Left forelimb (tissue), 1 donor: ENCODE measurements at places on chromosomes 6 and 20.

DNA sequence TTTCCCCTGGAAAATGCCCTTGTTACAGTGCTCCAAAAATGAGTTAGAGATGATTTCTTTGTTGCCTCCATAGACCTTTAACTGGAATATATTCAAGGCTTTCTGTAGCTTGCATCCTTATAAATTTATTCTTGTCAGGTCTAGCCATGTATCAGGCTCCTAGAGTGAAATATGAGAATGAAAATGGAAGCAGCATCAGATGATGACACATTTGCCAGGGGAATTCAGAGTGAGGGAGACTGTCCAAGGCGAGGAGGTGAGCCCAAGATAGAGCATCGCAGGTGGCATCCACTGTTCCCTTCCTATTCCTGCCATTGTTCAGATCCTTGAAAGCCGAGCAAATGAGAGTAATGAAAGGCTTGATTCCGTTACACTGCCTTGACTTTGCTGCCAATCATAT, 386.8 kb downstream of the SAMD5 start:
- no peak for DNase-seq

DNA sequence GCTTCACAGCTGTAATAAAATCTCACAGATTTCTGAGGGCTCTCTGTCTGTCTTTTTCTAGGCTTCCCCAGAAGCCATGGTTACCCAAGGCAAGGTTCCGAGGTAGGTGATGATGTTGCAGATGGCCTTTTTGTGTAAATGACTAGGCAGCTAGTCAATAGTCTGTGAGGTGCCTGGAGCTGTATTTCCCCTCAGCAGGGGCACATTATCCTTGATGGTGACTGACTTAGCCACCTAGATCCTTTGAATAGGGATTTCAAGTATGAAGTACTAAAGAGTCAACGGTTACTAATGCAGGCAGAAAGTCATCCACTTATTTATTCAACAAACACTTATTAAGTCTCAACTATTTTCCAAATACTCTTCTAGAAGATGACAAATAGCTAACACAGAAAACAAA, 49.3 kb upstream of the L3MBTL3 start:
- no peak for DNase-seq

DNA sequence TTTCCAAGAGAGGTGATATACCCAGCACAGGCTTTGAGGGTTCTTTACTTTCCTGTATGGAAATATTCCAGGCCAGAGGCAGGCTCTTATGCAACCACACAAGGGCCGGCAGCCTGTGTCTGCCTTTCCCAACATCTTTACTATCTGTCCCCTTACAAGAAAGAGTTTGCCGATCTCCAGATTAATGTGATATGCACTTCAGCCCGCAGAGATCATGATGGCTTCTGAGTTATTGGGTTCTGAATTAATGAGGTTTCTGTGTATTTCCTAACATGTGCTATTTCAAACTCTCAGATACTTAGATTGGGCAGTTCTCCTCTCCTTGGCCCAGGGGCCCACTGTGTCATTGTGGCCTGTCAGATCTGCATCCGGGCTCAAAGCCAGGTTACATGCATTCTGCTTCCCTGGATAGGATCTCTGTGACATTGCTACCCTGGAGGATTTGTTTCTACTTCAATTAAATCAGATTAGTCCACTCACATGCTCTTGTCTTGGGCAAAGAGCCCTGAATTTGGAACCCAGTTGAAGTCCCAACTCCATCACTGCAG, 56.6 kb downstream of the TGM2 start:
- peak; percentile 77 for DNase-seq

DNA sequence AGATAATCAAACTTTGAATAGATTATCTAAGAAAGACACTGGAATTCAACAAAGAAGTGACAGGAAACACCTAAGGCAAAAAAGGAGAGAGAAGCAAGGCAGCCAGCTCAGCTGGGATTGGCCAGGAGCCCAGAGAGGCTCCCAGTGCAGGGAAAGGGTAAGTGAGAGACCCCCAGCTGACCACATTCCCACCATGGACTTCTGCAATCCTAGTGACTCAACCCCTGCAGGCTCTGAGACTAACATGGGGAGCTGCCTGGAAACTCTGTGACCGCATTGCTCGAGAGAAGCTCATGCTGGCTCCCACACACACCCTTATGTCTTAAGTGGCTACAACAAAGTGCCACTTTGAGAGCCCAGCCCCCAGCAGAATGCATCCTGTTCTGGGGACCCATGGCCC, 215.1 kb downstream of the PACRG start:
- DNase-seq = no peak

- no peak for DNase-seq
Observed at GRCh38 chr6:149127212-149127611, 190.3 kb upstream of the TAB2 start.

GRCh38 chr6:107506145-107506544, 16.2 kb downstream of the SOBP start:
- no peak for DNase-seq

DNA sequence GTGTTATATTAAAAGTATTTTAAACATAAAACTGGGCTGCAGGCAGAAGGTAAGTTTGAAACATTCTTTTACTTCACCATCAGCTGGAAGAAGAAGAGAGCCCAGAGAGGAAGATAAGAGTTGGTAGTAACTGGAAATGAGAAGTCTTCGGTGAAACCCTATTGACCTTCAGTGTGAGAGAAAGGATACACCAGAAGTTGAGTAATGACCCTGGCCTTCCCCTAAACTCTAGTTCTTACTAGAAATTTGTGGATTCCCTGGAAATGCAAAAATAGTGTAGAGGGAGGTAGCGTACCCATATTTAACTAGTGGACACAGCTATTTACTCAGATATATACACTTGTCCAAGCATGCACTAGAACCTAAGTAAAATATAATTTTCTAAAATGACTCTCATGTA, 8.0 kb upstream of the EPM2A start:
- DNase-seq = no peak

DNA sequence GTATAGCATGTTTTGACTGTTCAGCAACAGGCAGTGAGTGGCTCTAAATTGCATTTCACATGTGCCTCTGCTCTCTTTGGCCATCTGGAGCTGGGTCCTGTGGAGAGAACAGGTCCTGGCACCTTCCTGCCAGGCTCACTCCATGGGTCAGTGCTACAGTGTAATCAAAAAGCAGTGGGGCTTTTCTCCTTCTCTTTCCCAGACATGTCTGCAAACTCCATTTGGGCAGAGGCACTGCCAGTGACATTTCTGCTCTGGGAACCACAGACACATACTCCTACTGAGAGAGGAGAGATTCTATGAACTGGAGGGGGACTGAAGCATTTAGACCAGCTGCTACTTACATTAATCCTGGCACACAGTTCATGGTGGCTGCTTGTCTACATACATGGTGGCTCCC, 68.3 kb upstream of the TRAF3IP2 start:
- DNase-seq = peak; percentile 54

GRCh38 chr6:134778431-134778830, 171.5 kb downstream of the ALDH8A1 start:
- no peak for DNase-seq

DNA sequence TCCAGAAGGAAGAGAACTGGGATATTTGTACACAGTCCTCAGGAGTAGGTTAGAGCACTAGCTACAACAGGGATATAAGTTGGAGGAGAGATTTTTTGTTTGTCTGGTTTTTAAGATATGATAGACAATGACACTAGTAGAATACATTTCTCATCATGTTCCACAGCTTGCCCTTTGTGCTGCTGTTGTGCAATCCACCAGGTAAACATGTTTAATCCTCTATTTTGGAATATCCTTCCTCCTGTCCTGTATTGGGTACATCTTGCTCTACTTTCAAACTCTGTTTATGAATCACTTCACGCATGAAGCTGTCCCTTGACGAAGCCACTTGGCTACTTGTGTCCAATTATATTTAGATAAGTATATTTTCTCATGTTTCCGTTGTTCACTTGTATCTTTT, 153.6 kb upstream of the TENT5A start:
- DNase-seq = no peak

GRCh38 chr6:108672641-108673040, 111.9 kb downstream of the FOXO3 start:
- no peak for DNase-seq

- no peak for DNase-seq
Observed at GRCh38 chr6:56868687-56869086, 86.2 kb upstream of the BEND6 start.

DNA sequence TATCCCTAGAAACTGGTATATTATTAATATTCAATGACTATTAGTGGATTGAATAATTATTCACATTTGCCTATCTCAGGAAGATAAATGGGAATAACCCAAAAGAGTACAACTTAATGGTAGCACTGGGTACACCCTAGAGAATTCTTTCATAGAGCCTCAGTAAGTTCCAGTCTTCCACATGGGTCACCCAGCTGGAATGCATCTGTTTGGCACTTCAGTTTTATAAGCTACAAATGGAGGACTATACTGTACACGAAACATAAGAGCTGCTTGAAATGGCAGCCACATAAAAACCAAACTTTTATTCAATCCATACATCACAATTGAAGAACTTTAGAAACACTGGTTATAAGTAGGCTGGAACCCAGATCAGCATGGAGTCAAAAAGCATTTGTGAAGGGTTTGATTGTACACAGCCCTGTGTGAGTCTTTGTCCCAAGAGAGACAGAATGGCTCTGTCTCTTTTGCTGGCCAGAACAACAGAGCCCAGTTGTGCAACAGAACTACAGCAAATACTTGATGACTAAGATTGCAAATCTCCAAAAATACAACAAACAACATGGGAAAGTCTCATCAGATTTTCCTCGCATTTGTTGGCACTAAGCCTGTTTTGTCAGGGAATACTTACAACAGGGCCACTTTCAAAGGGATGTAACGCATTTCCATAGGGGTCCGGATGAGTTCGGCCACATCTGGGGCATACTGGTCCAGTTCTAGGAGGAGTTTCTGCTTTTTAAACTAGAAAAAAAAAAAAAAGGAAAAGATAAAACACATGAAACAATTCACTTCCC, 39.5 kb downstream of the PIGU start:
- no peak for DNase-seq
